ENCODE measurements at places on chromosomes 6 and 20.

- no peak for DNase-seq
Observed at GRCh38 chr6:113412589-113413357, 444.4 kb upstream of the MARCKS start.

DNA sequence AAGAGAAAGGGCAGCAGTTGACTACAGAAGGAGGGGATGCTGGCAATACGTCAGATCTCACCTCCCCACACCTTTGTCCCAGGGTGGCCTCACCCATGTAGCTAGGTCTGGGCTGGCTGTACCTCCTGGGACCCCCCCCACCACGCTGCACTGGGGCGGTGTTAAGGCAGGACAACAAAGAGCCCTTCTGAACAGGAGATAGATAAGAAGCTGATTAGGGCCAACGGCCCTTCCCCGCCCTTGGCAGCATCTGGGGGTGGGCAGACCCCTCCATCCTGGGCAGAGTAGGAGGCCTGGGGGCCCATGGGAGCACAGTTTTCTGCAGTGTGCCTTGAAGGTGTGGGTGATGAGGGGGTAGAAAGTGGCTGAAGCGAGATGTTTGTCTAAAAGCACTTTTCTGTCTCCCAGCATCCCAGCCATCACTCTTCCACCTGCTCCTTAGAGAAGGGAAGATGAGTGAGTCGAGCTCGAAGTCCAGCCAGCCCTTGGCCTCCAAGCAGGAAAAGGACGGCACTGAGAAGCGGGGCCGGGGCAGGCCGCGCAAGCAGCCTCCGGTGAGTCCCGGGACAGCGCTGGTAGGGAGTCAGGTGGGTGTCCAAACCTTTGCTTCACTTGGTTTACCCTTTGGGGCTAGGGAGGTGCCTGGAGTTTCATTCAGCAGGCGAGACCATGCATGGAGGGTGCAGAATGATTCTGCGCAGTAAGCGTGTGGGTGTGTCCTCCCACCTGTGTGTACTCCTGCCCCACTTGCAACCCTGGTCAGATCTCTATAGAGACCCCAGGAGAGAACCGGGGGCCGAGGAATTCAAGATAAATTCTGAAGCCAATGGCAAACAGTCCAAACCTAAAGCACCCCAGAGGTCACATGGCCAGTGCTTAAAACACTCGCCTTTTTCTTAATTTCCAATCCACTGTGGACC, 3.9 kb downstream of the HMGA1 start:
- DNase-seq, result no peak

DNA sequence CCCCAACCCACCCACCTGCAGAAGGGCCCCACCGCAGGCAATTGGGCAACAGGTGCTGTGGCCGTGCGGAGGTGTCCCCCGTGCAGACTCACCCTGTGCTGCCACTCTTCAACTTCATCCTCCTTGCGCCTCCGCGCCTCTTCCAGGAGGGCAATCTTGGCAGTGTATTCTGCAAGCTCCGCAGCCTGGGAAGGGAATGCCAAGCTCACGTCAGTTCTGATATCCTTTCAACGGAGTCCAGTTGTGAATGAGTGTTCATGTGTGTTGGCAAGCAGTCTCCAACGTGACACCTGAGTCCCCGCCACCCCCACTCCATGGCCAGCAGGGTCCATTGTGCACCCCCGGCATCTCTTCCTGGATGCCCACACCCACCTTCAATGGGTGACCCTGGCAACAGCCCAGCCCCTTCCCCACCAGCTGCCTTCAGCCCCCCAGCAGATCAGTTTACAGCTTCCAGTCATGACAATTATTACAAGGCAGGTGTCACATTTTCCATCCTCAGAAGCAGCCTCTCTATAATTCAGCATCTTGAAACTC, 49.9 kb downstream of the EZR start:
- no peak for DNase-seq

GRCh38 chr6:136737871-136738691, 54.2 kb downstream of the MAP3K5 start:
- no peak for DNase-seq

DNA sequence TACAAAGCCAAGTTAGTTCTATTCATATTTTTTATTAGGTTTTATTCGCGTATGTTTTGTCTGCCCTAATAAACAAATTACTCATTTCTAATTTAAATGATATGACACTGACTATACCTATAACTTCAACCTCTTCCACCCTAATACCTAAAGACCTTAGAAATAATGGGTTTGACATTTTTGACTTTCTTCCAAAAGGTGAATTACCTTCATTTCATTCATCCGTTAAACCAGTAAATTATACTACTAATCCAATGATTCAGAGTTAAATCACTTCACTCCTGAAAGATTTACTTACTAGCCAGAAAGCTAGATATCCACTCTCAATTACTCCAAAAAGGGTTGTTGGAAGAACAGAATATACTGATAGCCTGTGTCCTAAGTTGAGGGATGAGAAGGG, 5.2 kb downstream of the MRPS10 start:
- DNase-seq, result no peak

GRCh38 chr6:2102316-2102883, 143.0 kb downstream of the GMDS start:
- no peak for DNase-seq

DNA sequence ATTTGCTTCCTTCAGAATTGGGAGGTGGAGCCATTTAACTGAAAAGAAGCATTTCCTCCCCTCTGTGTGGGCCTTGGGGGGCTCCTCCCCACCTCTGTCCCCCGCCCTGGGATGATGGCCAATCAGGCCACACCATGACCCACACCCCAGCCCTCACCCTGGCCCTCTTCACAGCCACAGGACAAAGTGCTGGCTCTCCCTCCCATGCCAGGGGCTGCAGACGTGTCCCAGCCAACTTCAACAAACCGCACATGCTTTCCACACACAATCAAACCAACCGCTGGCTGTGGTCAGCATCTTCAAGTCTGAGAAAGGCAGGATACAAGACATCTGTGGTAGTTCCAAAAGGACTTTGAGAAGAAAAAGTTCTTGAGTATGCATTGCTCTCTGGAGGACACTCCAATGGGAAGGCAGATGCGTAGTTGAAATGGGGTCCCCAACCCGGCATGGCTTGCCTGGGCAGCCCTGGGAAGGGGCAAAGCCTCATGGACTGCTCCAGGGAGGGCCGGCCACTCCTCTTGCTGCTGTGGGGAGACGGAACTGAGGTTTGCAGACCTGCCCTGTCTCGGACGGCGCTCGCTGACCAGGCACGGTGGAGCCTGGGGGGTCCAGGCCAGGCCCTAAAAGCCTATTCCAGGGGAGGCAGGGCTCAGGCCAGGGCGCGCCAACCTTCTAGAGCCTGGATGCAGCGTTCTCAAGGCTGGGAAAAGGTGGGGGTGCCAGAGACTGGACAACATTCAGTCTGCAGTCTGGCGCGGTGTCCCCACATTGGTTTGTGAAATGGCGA, 12.2 kb downstream of the TTLL2 start:
- no peak for DNase-seq

- no peak for DNase-seq
Observed at GRCh38 chr20:41167118-41167470, 29.8 kb downstream of the PLCG1 start.

GRCh38 chr6:22328474-22328873, 31.6 kb upstream of the PRL start:
- no peak for DNase-seq

DNA sequence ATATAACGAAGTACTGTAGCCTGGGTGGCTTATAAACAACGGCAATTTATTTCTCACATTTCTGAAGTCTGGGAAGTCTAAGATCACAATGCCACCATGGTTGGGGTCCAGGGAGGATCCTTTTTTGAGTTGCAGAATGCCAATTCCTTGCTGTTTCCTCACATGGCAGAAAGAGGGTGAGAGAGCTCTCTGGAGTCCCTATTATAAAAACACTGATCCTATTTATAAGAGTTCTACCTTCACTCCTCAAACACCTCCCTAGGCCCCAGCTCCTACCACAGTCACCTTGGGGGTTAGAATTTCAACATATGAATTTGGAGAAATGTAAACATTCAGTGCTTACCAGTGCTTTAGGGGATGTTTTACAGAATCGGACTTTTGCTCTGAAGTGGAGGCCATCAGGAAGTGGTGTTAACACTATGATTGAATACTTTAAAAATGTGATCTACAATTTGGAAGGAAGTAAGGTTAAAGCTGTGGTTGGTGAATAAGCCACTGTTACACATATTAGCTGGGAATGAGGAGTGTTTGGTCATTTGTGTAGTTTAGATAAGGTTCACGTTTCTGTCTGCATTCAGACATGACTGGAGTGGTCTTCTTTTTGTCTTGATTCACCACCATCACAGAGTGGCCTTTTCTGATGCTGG, 79.9 kb upstream of the SPTLC3 start:
- no peak for DNase-seq

GRCh38 chr6:167013067-167013466, 13.9 kb downstream of the CEP43 start:
- no peak for DNase-seq

DNA sequence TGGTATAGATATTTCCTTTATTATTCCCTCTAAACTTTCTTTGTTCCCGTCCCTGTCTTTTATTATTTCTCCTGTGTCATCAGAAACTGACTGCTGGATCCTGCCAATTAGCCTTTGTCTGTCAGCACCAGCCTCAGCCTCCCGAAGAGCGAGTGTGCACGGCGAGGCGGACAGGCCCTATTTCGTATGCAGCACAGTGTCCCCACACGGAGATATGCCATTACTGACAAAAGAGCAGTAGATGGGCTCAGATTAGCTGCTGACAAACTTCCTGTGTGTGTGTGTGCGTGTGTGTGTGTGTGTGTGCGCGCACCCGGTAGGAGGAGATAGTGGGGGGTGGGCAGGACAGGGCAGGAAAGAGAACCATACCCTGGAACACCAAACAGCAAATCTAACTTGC, 99.5 kb upstream of the ZFP64 start:
- no peak for DNase-seq

DNA sequence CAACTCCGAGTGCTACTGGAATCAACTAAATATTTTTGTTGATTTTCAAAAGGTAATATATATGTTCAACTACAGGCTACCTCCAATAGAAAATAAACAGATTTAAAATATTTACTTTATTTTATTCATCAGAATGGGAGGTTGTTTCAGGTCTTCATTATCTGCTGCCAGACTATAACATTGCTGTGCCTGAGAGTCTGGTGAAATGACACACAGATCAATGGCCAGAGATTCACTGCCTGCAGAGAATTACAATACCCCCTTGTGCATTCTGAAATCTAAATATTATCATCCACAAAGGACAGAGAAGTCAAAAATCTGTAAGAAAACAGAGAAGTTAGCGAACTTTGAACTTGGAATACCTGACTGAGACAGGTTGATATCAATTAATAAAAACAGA, 667.8 kb upstream of the GJE1 start:
- DNase-seq, result no peak

- DNase-seq, result no peak
Observed at GRCh38 chr6:15145821-15146220, 100.0 kb upstream of the JARID2 start.

- no peak for DNase-seq
Observed at GRCh38 chr6:139144490-139145085, 9.7 kb downstream of the HECA start.

DNA sequence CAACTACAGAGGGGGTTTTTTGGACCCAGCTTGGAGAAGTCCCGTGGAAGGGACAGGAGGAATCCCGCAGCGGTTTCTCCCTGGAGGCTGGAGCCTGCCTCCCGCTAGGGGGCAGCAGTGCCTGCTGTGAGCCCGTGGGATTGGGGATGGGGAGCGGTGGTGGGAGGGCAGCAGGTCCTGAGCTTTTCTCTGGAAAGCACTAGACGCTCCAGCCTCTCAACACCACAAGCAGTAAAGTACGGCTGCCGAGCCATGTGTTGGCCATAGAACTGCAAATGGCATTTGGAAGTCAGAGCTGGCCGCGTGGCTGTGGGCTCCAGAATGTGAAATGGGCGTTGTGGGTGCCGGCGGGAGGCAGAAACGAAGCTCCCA, 47.8 kb downstream of the GMPR start:
- DNase-seq, result peak; percentile 60

DNA sequence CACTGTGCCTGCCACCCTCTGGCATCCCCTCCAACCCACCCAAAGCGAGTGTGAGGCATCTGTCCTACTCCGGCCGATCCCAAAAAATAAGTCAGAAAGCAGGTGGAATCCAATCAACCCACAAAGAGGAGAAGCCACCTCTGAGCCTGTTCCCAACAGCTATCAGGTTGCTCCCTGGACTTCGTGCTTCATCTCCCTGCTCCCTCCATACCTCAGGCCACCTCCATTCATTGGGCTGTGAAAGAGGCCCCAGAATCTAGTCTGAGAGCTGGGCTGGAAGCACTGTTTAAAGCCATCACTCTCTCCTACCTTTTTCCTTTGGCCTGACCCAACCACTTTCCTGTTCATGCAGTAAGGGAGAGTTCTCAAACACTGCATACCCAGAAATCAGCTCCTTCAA, 106.1 kb downstream of the ZMYND8 start:
- no peak for DNase-seq

DNA sequence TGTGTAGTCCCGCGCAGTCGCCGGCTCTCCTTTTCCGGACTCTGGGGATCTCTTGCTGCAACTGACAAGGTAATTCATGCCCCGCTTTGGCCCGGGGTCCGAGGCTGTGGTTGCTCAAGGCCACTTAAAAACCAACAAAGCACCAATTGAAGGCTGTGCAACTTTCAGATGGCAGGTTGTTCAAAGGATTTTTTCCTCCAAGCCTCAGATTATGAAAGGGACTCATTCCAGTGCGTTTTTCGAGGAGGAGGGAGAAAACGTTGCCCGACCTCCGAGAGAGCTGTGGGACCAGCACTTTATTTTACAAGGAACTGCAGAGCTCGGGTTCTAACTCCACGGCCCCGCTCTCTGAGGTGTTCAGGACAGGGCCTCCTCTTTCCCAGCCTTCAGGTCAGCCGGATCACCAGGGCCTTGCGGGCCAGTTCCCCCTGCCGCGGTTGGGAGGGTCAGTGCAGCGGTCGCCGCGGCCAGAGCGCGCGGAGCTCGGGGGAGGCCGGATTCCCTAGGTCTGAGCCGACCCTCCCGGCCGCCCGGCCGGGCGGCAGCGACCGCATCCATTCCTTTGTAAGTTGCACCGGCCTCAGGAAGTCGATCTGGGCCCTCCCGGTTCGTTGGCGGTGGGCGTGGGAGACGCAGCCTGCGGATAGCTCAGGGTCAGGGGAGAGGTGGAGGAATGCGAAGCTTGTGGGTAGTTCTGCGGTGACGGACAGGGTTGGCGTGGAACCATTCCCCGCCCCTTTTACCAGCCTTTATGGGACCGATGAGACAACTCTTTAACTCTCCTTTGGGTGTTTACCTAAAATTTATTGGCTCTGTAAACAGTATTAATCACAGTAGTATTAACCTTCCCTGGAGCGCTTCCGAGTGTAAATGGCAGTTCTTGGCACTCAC, 1.6 kb downstream of the UTRN start:
- DNase-seq, result no peak

- no peak for DNase-seq
Observed at GRCh38 chr6:144246988-144247387, 38.1 kb upstream of the UTRN start.

GRCh38 chr6:971981-972640, 279.2 kb upstream of the EXOC2 start:
- DNase-seq, result no peak

DNA sequence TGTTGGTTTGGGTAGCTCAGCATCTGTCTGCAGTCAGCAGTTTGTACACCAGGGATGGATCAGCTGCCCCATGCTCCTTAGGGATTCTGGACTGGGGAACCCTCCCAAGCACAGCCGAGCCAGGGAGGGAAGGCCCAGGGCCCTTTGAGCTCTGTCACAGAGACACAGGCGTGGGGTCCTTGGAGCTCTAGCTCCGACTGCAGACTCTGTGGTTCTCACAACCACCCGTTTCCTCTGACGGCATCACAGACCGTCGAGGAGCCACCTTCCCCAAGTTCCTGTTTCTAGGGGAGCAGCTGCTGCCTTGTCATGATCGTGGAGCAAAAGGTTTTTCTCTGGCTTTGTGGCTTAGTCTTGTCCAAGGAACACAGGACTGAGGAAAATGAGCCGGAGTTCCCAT, at the start of gene SLA2:
SLA2 (minus strand) TSS at position 199 of the 400 bp plus-strand sequence. CDS start 4,861 bp downstream, outside the sequence.
- peak; percentile 17 for DNase-seq
